ENCODE measurements at places on chromosomes 12 and 14. TPM values are rescaled to one million over a fixed set of nuclear protein-coding genes. Genes with fewer than 3 reads are reported as not detected.
A peak's percentile ranks its signal among the peaks of the same experiment; 100 is the strongest.

The NFE2 gene
- total RNA-seq: 6.2 TPM

The RIMKLB gene
- 3.3 TPM for total RNA-seq

GRCh38 chr14:95125915-95126314 lies 31.4 kb downstream of the DICER1 start:
- H3K27me3 ChIP-seq: no peaks in the 10 kb centered on the region
- no peaks in the 10 kb centered on the region for H3K4me1 ChIP-seq
- H3K36me3 ChIP-seq: no peaks in the 10 kb centered on the region
- no peak overlapping the region for H3K4me3 ChIP-seq

DNA sequence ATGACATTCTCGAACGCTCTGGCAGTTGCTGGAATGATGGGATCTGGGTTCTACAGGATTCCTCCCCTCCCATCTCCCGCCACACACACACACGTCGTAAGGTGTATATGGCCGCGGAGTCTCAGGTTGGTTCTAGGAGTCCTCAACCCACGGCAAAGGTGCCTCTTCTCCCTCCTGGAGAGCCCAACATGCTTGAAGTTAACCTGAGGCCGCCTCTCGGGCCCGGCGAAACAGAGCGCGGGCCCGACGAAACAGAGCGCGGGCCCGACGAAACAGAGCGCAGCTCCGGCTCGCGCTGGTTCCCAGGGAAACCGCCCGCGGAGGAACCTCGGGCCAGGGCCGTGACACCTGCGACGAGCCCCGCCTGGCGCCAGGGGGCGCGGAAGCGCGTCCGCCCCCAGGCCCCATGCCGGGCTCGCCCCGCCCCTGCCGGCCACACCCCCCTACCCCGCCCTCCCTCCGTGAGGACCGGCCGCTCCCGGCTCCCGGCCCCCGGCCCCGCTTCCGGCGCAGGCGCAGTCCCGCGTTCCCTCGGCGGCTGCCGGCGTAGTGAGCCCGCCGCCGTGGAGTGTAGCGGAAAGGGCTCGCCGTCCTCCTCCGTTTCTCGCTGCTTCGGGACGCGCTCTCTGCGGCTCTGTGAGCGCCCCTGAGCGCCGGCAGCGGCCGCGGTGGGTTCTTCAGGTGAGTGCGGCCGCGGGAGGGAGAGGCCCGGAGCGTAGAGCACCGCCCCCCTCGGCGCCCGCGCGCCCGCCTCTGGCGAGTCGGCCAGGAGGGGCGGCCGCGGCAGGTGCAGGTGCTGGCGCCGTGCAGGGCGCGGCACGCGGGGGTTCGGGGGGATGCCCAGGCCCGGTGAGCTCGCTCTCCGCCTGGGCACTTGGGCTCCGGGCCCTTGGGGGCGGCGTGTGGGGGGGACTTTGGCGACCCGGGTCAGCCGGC lies at the start of gene RAB3IP:
Gene RAB3IP (plus strand): TSS at position 510 of the 936 bp plus-strand sequence. CDS start 16,549 bp downstream, outside the sequence.
- no peaks in the 10 kb centered on the region for H3K27me3 ChIP-seq
- H3K36me3 ChIP-seq: no peaks in the 10 kb centered on the region
- peak; percentile 92 for DNase-seq
- peak within 1 kb of the TSS; percentile 90 for H3K4me3 ChIP-seq

GRCh38 chr14:23052182-23052623 lies 5.1 kb downstream of the CDH24 start:
- no peak overlapping the region for H3K4me3 ChIP-seq
- H3K27me3 ChIP-seq: no peaks in the 10 kb centered on the region
- no peaks in the 10 kb centered on the region for H3K36me3 ChIP-seq
- H3K27ac ChIP-seq: no peak overlapping the region
